ENCODE measurements at places on chromosomes 2 and 18. TPM values are rescaled to one million over a fixed set of nuclear protein-coding genes. Genes with fewer than 3 reads are reported as not detected.

CNDP2 gene
- 78.2 TPM for total RNA-seq

SERPINB3 gene
- not detected for total RNA-seq

AQP12A gene
- total RNA-seq, result not detected

DSG1 gene
- not detected for total RNA-seq

MC2R gene
- total RNA-seq, result not detected

ZSWIM2 gene
- not detected for total RNA-seq

GYPC gene
- total RNA-seq, result 100 TPM

ATOH8 gene
- total RNA-seq, result 15.1 TPM

DRC1 gene
- total RNA-seq, result not detected

BOLL gene
- total RNA-seq, result not detected

CFC1 gene
- total RNA-seq, result not detected

WDR7 gene
- 6.8 TPM for total RNA-seq

AKAIN1 gene
- not detected for total RNA-seq

SERPINB11 gene
- not detected for total RNA-seq

STPG4 gene
- total RNA-seq, result not detected

KYNU gene
- total RNA-seq, result 1.0 TPM

PTPN2 gene
- 29.1 TPM for total RNA-seq

KCNG2 gene
- 1.9 TPM for total RNA-seq

CRYGC gene
- not detected for total RNA-seq

DUSP11 gene
- total RNA-seq, result 20.8 TPM

ALK gene
- not detected for total RNA-seq

TANC1 gene
- 13.1 TPM for total RNA-seq

KCNE4 gene
- total RNA-seq, result 2.0 TPM

SIX3 gene
- not detected for total RNA-seq

POTEC gene
- total RNA-seq, result not detected

B4GALT6 gene
- 3.0 TPM for total RNA-seq
